ENCODE measurements at places on chromosomes 11 and 22.

GRCh38 chr11:62201376-62201775 is 7.1 kb upstream of the SCGB2A1 start:
- no peak for DNase-seq

DNA sequence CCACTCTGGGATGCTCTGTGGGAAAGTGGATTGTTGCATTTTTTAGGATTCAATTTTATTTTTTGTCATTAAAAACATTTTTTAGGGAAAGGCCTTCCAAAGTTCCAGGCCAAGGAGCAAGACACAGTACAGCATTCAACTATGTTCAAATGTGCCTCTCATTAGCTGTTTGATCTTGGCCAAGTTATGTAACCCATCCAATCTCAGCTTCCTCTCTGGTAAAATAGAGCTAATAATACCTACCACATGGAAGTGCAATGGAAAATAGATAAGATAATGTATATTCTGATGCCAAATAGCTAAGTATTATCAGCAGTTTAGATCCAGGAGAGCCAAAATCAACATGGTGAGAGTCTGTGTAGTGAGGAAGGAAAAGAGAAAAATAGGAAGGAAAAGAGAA is 220.3 kb upstream of the SESN3 start:
- no peak for DNase-seq

GRCh38 chr22:40193429-40194421 is 16.0 kb downstream of the TNRC6B start:
- no peak for DNase-seq

DNA sequence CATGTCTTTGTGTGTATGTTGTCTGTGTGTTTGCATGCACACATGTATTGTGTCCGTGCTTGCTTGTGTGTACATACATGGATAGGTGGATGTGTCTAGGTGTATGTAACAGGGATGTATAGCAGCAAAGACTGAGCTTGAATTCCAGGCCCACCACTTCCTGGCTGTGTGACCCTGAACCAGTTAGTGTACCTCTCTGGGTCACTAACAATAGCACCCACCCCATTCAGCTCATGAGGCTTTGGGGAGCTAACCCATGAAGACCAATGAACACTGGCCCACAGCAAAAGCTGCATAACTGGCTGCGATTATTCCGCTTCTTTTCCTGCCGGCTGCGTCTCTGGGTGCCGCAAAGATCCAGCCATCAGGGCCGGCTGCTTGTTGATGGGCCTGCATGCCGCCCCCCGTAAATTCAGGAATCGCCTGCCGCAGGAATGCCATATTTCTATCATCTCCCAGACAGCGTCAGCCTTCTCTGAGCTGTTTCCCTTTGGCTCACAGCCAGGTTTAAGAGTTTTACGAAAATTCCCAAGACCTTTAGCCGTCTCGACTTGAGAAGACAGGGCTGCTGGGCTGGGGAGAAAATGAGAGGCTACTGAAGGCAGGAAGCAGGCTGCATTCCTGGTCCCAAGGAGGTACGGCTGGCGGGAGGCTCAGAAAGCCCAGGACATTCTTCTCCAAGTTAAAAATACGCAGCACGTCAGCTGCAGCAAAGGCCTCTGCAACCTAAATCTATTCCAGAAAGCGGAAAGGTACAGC is 224.6 kb downstream of the MN1 start:
- DNase-seq, result no peak

- no peak for DNase-seq
These were observed 22.5 kb upstream of the SEPTIN5 start for GRCh38 chr22:19691721-19692341.

GRCh38 chr11:47711225-47711624 is 3.9 kb downstream of the AGBL2 start:
- DNase-seq, result no peak

DNA sequence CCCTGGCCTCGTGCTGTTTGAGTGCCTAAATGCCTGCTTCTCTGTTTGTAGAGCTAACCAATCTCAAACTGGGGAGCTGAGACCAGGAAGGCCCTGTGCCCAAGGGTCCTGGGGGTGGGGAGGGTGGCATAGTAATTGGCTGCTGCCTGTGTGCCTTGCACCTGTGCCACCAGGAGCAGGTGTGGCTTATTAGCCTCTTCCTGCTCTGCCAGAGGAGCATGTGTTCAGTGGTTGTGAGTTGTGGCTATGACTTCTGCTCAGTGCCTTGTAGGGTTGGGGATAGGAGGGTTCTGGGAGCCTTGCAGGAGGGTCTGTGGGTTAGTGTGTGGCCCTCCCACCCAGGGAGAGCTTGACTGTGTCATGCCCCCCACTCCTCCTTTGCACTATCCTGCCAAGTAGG is 109.2 kb downstream of the ZBTB16 start:
- no peak for DNase-seq
